Esophagus squamous epithelium (tissue), 5 donors: ENCODE measurements at places on chromosomes 11 and 22.

GRCh38 chr22:23763579-23763945 lies 772 bp downstream of the C22orf15 start:
- DNase-seq, result no peak

DNA sequence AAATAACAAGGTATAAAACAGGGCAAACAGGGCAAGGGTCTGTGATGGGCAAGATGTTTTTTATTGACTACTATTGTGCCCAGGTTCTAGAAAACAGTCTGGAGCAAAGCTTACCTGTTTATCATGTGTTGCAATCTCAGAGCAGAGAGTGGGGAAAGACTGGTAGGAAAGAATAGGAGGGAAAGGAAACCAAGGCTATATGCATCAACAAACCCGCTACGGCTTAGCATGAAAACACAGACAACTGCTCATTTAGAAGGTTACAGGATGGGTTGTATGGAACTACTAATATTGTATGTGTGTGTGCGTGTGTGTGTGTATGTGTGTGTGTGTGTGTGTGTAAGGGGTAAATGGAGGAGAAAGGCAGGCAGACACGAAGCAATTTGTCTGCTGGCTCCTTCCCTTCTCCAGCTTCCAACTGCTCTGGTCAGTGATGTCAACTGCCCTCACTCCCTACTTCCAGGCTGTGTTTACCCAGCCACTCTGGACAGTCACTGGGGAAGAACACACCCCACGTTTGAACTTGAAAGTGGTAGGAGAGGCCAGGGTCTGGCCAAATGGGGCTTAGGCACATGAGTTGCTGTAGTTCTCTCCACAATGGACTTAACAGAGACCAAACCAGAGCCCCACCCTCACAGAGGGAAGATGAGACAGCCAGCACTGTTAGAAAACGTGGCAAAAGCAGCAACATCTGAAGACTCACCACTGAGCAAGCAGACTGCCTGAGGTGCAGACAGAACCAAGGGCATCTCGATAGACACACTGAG lies 47.0 kb downstream of the GAB2 start:
- no peak for DNase-seq

GRCh38 chr11:4085575-4085974 lies 9.0 kb upstream of the RRM1 start:
- DNase-seq, result no peak

GRCh38 chr11:41010361-41011050 lies 448.9 kb downstream of the LRRC4C start:
- DNase-seq, result no peak

GRCh38 chr22:20530368-20531153 lies 23.2 kb downstream of the MED15 start:
- no peak for DNase-seq

- DNase-seq, result no peak
These were observed 39.7 kb downstream of the CALCA start for GRCh38 chr11:14932447-14932846.

GRCh38 chr11:19232910-19233503 lies 7.7 kb downstream of the E2F8 start:
- no peak for DNase-seq

DNA sequence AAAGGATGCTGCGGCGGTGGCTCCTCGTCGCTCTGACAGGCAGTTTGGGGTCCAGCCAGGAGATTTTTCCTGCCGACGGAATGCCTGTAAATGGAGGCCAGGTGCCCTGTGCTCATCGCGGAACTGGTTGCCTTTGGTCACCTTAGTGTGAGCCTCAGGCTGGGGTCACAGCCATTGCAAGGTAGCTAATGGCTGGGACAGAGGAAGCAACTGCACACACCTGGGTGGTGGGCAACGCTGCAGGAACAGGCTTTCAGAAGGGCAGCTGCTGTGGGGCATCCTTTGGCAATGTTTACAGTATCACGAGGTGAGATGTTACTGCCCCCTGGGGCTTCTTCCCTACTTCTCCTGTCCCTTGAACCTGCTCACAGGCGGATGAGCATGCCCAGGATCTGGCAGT lies 205.5 kb downstream of the GRIK4 start:
- no peak for DNase-seq

GRCh38 chr11:29782447-29782846 lies 234.4 kb downstream of the KCNA4 start:
- DNase-seq, result no peak

GRCh38 chr11:78336877-78337553 lies 80.6 kb downstream of the GAB2 start:
- no peak for DNase-seq

DNA sequence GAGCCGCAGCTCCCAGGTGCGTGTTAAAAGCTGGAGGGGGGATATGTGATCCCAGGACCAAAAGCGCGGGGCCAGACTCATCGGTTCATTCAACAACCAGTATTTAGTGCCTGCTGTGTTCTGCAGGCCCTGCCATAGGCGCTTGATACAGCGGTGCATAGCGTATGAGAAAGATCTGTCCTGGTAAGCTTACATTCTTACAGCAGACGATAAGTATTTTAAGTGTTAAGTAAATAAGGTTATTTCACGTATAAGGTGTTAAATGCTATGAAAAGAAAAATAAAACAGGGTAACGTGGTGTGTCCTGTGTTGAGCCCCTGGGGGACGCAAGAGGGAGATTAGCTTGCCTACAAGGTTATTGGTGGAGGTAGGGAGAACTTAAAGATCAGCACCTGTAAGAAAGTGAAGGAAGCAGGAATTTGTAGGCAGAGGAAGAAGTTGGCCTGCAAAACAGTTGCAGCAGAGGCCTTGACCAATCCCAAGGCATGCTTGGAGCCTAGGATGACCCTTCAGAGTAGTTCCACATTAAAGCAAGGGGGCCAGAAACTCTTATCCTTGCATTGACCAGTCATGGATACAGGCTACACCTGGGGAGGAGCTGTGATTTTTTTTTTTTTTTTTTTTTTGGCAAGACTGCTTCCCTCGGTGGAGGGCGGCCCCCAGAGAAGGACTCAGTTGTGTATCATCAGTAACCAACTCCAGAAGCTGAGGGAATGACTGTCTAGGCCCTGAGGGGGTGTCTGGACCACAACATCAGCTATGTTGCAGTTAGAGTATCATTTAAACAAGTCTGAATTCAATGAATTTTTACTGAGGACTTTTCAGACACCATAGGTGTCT lies 487 bp upstream of the LIPT2 start:
- no peak for DNase-seq

DNA sequence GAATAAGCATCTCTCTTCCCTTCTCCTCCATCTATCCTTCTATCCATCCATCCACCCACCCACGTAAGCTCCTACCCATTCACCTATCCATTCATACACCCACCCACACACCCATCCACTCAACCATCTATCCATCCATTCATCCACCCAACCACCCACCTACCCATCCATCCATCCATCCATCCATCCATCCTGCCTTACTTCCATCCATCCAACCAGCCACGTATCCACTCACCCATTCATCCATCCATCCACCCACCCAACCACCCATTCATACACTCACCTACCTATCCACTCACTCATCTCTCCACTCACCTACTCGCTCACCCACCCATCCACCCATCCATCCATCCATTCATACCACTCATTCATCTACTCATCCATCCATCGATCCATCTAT lies 13.2 kb downstream of the TNNT3 start:
- DNase-seq, result no peak

GRCh38 chr11:9687711-9688477 lies 24.0 kb downstream of the SWAP70 start:
- DNase-seq, result no peak
